ENCODE measurements at places on chromosomes 2 and 18.

DNA sequence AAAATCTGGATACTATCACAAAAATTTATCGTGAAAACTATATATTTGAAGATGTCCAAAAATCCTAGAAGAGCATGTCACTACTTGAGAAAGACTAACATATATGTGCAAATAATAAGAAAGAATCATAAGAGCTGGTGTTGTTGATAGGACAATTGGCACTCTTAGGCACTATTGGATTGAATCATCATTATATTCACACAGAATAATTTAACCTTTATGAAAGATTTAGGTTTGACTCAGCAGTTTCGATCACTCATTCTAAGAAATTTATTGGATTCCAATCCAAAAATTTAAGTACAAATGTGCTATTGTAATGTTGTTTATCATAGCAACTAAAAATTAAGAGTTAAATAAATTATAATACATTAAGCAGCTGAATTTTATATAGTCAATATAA lies 503.6 kb downstream of the SPAG16 start:
- DNase-seq: no peak

DNA sequence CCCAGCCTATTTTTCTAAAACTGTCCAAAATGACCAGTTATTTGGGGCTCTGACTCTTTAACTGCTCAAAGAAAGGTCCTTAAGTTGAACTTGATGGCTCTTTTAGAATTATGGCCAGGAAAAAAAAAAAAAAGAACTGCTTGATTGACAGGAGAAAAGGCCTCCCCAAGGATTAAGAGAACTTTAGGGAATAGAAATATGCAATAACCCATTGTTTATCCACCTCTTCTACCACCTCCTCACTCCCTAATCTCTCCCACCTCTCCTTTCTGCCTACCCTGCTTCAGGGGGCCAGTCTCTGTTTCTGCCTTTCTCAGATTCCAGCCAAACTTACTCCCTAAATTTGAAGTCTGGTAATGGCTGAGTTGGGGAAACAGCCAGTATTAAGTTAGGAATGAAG lies 5.7 kb upstream of the STRN start:
- DNase-seq: no peak

DNA sequence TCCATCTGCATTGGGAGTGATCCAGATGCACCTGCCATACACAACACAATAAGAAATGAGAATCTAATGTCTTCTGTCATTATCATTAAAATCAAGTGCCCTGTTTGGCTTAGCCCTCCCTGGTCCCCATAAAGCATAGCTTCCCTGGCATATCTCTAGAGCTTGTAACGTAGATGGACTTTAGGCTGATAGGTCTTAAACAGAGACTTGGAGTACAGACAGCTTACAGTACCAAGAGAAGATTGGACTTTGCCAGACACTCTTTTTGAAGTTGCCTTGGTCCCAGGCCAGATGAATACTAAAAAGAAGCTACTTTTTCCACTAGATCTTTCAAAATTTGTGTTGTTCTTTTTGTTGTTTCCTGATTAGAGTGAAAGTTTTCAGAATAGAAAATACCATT lies 86.3 kb upstream of the UNC80 start:
- no peak for DNase-seq

DNA sequence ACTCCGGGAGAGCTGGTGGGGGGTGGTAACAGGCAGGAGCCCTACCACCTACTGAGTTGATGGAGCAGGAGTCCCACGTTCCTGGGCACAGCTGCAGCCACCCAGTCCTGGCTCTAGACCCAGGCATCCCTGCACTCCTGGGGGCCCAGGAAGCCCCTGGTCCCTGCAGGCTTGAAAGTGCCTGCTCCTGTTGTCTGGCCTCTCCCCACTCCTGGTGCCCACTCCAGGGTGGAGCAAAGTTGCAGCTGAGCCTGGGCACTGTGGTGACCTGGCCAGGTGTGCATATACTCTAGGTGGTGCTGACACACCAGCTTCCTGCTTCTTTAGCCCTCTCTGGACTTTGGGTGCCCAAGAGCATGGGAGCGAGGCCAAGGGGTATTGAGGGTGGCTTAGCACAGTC lies 119.0 kb upstream of the SLC38A11 start:
- DNase-seq: no peak

GRCh38 chr18:74370115-74370514 lies 54.5 kb downstream of the C18orf63 start:
- DNase-seq: no peak

DNA sequence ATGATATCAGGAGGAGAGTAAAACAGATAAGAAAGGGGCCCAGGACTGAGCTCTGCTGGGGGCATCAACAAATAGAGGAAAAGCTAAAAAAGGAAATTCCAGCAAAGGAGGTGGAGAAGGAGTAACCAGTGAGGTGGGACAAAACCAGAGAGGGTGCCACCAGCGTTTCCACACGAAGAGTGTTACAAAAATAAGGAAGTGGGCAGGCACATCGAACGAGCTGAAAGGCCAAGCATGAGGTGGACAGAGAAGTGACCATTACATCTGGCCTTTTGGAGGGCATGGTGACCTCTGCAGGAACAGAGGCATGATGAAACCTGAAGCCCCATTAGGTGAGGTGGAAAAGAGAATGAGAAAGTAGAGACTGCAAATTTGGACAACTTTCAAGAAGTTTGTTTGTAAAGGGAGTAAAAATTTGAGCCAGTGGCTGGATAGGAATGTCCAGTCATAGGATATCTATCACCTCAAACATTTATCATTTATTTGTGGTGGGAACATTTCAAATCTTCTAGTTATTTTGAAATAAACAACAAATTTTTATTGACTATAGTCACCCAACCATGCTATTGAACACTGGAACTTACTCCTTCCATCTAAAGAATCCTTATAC lies 18.4 kb upstream of the VIT start:
- DNase-seq: no peak

DNA sequence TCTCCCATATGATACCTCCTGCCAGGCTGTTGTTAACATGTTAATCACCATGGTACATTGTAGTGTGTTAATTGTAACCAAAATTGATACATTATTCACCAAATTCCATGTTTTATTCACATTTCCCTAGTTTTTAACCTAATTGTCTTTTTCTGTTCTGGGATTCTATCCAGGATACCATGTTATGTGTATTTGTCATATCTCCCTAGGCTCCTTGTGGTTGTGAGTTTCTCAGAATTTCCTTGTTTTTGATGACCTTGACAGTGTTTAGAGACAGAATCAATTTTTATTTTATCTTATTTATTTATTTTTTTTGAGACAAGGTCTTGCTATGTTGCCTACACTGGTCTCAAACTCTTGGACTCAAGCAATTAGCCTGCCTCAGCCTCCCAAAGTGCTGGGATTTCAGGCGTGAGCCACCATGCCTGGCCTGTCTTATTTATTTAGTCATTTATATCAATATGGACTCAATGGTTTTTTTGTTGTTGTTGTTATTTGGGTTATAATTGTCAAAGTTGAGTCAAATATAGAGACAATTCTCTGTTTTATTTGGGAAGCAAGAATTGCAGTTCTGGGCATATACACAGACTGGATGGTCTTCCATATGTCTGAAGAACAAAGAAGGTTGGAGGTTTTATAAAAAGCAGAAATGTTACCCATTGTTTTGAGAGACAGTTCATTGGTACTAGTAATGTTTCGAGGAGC lies 42.6 kb downstream of the INPP4A start:
- no peak for DNase-seq

- no peak for DNase-seq
These were observed 55.4 kb downstream of the MAPRE2 start for GRCh38 chr18:35096677-35097011.

GRCh38 chr2:237097911-237098702 lies 12.4 kb downstream of the COPS8 start:
- DNase-seq: no peak

- no peak for DNase-seq
These were observed 61.2 kb upstream of the LRRTM1 start for GRCh38 chr2:80365762-80366161.

DNA sequence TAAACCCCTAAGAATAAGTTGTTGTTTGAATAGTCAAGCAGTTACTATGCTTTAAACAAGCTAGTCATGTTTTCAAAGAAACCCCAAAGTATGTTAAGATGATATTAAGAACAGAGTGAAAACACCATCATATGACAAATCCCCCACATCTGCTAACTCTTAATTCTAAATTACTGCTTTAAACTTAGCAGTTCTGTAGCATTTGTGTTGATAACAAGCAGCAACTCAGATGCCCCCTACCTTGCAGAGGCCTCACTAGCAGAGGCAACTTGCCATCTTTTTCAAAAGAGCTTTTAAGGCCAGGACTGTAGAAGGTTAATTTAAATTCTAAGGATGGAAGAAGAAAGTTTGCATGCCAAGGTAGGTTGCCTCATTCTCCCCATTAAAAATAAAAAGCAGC lies 376.2 kb downstream of the SETBP1 start:
- no peak for DNase-seq

DNA sequence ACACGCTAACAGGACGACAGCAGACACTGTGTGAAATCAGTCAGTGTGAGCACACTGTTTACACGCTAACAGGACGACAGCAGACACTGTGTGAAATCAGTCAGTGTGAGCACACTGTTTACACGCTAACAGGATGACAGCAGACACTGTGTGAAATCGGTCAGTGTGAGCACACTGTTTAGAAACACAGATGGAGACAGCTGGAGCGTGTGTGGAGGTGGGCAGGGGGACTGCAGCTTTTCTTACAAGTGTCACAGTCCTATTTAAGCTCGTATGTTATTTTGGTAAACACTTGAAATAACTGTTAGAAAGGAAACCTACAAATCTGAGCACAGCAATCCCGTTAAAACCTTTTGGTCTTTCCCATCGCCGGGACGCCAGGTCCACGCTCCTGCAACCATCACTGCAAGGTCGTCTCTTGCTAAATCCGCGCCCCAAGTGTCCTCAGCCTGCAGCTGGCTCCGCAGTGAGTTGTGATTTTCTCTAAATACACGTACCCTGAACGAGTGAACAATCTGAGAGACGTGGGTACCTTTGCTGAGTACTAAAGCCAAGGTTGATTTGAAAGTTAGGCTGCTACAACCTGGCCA lies 58.9 kb upstream of the CTDP1 start:
- no peak for DNase-seq

DNA sequence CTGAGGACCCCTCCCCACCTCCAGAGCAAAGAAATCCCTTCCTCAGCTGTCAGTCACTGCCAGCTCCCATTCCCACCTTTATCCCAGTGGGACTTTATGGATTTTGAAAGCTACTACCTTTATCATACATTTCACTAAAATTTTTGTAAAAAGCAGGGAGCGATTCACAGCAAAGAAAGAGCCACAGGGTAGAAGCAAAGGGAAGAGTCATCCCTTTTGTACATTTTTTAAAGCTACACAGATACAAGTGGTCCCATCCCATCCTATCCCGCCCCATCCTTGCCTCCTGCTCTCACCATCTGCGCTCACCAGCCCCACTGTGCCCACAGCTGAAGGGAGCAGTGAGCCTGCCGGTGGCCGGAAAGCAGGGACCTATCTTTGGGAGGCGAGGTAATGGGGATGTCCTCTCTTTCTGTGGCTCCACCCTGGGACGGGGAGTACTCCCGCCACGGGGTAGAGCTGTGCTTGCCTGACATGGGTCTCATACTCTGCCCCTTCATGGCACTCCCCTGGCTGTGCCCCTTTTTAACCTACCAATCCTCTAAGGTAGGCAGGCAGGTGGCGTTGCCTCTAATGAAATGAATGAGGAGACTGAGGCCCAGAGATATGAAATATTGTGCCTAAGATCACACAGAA lies 13.2 kb downstream of the SH2D6 start:
- no peak for DNase-seq

- DNase-seq: no peak
These were observed 36.2 kb upstream of the TMEFF2 start for GRCh38 chr2:192230889-192231453.

- DNase-seq: no peak
These were observed 611 bp downstream of the NOL10 start for GRCh38 chr2:10688921-10689807.
